ENCODE measurements at places on chromosomes 6 and 20.
A peak's percentile ranks its signal among the peaks of the same experiment; 100 is the strongest.

DNA sequence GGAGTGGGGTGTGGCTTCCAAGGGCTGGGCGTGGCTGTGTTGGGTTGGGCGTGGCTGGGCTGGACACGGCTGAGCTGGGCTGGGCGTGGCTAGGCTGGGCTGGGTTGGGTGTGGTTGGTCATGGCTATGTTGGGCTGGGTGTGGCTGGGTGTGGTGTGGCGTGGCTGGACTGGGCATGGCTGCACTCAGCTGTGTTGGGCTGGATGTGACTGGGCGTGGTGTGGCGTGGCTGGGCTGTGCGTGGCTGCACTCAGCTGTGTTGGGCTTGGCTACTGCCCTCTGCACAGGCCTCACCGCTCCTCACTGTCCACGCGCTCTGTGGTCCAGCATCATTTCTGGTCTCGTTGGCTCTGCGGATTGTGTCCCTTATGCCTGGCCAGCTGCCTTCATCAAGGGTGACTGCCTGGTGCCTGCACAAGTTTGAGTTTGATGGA is 43.5 kb upstream of the SLCO4A1 start:
- DNase-seq, result no peak

DNA sequence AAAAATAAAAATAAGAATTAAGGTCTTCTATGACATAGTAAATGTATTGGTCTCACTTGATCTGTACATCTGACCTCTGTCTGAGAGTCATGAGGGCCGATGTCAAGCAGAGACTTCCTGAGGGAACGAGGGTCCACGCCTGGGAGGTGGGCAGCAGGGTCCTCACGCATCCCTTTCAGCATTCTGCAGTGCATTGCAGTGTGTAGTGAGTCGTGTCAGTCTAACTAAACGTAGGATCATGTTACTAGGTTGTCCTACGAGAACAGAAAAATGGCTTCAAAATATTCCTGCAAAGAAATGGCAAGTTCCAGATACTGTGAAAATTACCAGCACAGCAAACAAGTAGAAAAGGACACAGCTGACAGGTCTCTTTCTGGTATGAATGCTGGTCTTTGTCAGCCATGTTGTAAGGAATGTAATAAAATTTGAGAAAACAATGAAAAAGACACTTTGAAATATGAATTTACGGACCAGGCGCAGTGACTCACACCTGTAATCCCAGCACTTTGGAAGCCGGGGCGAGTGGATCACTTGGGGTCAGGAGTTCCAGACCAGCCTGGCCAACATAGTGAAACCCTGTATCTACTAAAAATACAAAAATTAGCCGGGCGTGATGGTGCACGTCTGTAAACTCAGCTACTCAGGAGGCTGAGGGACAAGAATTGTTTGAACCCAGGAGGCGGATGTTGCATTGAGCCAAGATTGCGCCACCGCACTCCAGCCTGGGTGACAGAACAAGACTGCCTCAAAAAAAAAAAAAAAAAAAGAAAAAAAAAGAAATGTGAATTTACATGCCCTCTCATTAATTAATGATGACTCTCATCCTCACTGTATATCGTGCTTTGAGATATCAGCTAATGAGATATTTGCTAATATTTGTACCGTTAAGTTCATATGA is 2.4 kb upstream of the AHCY start:
- DNase-seq, result no peak

DNA sequence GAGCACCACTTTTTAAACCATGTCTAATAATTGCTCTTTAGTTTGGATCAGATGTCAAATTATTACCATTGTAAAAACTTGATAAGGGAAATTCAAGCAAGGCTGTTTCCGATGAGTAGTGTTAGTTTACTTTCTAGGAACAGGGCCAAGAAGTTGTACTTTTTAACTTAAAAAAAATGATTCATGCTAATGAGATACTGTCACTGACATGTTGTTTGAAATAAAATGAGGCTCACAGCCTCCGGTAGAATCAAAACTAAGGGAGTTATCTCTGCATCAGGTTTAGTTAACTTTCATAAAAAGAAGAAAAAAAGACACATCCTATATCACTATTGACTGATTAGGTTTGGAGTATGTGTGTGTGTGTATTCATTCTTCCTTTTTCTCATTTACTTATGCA is 55.2 kb upstream of the SUPT3H start:
- no peak for DNase-seq

GRCh38 chr20:40960521-40960956 is 68.1 kb upstream of the TOP1 start:
- no peak for DNase-seq

- no peak for DNase-seq
Measured at GRCh38 chr20:54088430-54088829, 18.0 kb upstream of the BCAS1 start.

DNA sequence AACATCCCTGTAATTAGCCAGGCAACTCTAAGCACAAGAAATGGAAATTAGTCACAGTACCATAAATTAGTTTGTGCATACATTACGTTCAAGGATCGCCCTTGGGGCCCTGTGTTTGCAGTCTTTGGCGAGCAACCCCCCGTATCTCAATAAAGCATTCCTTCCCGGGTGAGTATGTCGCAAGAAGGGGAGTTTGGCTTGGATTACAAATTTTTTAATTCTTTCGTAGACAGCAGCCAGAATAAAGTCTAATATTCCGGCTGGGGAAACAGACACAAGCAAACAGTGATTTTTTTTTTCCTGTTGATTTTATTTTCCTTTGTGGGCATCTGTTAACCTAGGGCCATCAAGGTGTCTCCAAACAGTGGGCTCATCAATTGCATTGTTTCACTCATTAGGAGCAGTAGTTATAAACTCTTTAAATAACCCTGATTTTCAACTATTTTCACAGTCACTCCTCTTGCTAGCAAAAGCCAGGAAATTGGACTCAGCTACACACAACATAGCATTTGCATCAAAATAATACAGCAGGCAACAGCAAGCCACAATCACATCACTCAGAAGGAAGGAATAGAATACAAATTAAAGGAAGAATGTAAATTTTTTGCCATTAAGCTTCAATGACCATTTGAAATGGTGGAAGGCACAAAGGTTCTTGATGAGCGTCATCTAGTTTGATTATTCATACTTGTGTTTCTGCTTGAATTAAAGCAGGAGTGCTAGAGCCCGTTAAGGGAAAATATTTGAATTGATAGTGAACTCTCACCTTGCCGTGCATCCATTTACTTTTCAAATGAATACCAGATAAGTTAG is 85.3 kb downstream of the LINC00237 start:
- no peak for DNase-seq

DNA sequence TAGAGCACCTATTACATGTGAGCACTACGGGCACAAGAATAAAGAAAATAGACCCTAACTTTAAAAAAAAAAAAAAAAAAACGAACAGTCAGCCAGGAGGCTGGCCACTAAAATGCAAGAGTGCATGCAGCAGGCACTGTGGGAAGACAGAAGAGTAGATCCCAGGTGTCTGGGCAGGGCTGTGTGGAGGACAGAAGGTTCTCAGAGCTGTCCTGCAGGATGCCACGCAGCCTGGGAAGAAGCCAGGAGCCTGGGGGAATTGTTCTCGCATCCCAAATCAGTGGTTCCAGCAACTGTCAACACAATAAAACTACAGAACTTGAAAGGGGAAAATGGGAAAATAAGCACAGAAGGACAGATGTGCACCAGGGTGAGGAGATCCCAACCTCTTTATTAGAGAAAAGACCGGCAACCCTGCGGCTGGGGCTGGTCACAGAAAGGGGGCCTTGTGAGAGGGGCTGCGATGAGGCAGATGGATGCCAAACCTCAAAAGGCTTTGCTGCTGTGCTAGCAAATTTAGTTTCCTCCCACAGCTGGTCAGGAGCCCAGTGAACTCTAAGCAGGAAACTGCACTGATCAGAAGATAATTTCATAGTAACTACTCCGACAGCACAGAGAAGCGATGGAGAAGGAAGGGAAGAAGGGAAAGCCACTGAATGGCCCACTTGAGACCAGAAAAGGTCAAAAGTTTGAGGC is 30.9 kb downstream of the MAP3K5 start:
- peak; percentile 66 for DNase-seq

DNA sequence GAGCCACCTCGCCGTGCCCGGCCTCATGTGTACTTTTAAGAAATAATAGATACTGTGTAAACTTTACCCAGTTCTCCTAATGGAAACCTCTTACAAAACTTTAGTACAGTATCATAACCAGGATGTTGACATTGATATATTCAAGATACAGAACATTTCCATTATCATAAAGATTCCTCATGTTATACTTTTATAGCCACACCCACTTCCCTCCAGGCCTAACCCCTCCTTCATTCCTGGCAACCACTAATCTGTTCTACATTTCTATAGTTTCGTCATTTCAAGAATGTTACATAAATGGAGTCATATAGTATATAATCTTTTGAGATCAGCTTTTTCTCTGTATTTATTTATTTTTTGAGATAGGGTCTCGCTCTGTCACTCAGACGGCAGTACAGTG is 52.6 kb upstream of the SALL4 start:
- no peak for DNase-seq

- DNase-seq, result no peak
Measured at GRCh38 chr6:38572186-38572813, 67.4 kb downstream of the BTBD9 start.

GRCh38 chr20:61448386-61448785 is 196.3 kb downstream of the CDH4 start:
- no peak for DNase-seq

DNA sequence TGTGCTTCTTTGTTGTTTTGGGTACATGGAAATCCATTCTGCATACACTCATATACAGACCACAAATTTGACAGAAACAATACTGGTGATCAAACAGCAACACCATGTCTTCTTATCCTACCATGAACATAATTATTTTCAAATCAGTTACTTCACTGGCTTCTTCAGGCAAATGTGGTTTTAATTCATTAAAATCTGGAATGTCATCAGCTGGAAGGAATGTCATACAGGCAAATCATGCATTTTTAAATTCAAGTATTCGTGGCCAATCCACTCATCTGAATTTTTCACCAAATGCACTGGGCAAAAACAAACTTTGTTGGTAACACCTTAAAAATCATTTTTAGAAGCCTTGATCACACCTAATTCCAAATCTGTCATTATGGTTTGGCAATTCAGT is 59.3 kb downstream of the KIF6 start:
- no peak for DNase-seq

DNA sequence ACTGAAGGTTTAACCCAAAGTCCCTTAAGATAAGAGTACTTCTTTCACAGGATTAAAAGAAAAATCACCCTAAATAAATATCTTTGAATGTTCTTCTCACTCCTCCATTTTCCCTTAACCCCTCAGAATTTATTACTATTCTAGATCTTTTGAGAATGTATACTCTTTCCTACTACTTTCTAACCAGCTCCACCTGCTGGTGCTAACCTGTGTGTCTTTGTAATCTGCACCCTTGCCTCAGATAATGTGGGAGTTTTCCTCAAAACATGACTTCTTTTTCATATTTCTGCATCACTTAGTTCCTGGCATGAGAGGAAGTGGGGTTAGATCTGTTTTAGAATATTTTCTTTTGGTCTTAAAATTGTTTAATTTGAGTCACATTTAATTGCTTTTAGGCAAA is 394.2 kb downstream of the BMP2 start:
- DNase-seq, result no peak

- no peak for DNase-seq
Measured at GRCh38 chr20:1803932-1804501, 91.2 kb upstream of the SIRPA start.

DNA sequence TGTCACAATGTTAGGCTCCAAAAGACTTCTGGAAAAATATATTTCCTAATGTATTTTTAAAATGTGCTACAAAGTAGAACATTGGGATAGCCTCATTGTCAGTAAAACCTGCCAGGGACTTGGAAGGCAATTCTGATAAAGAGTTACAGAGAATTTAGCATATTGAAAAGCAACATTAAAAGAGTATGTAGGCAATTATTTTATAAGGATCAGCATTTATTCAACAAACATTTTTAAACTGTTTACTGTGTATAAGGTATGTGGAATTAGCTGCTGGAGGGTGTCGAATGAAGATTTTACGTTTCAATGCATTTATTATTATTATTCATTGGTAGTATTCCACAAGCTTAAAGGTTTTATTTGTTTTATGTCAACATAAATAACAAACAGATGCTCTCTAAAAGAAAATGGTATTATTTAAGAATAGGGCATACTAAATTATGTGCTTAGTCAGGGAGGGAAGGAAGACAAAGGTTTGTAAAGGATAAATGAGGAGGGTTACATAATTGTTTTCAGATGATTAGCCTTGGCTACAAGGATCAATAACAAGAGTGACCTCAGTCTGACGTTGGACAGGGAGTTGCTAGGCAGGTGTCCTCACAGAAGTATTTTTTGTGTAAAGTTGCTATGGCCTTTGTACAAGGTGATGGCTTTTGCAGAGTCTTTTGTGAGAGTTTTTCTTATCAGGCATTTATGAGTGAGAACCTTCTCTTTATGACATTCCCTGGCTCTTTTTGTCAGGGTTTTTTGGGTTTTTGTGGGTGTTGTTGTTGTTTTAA is 313.4 kb upstream of the PLCB4 start:
- DNase-seq, result no peak
